ENCODE measurements at places on chromosomes 1 and 21. TPM values are rescaled to one million over a fixed set of nuclear protein-coding genes. Genes with fewer than 3 reads are reported as not detected.

MPL gene
- 0.09 TPM for total RNA-seq

BTF3L4 gene
- 174 TPM for total RNA-seq

TMIGD3 gene
- total RNA-seq: not detected

- no peak overlapping the region for H3K27ac ChIP-seq
- H3K27me3 ChIP-seq: no peaks in the 10 kb centered on the region
- peaks cover 9% of the 10 kb centered on the region for H3K36me3 ChIP-seq
- no peak overlapping the region for H3K4me3 ChIP-seq
- no peaks in the 10 kb centered on the region for H3K4me1 ChIP-seq
These were observed 10.5 kb downstream of the RO60 start for GRCh38 chr1:193069748-193070385.

- H3K4me3 ChIP-seq: no peak overlapping the region
- H3K27me3 ChIP-seq: peaks cover 19% of the 10 kb centered on the region
- H3K4me1 ChIP-seq: peaks cover 6% of the 10 kb centered on the region
- no peak for DNase-seq
These were observed 104.7 kb downstream of the CASZ1 start for GRCh38 chr1:10691740-10692125.
